ENCODE measurements at places on chromosomes 1 and 21. TPM values are rescaled to one million over a fixed set of nuclear protein-coding genes. Genes with fewer than 3 reads are reported as not detected.

- H3K36me3 ChIP-seq = no peaks in the 10 kb centered on the region
- H3K4me3 ChIP-seq = no peak overlapping the region
- H3K4me1 ChIP-seq = no peaks in the 10 kb centered on the region
- no peak overlapping the region for H3K27ac ChIP-seq
- no peaks in the 10 kb centered on the region for H3K27me3 ChIP-seq
Observed at GRCh38 chr1:50719126-50719525, 240.9 kb downstream of the FAF1 start.

DNA sequence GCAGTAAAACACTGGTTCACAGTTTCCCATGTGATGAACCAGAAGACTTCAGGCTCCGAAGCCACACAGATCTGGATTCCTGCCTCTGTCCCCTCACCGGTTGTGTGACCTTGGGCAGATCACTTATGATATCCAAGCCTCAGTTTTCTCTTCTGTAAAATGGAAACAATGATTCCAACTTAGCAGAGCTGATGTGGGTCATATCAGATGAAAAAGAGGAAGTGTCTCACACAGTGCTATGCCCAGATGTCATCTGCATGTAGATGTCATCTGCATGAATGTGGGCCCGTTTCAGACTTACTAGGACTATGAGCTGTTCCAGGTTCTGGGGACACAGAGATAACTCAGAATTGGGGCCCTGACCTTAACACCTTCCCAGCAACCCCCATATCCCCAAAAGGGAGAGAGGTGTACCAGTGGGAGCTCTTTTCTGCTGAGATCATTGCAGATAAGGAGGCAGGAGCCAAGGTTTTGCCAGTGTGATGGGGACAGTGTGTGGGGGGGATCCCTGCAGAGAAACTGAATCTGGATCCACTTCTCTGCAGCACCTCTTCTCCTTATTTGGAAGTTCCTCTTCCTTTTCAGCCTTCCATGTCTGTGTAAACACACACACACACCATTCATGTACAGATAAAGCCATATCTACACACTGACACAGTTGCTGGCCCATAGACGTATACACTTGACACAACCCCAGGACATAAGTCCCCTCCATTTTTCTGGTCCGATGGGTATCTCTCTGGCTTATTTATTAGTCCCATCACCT is 5.0 kb upstream of the ADGRB2 start:
- no peak for DNase-seq
- H3K27ac ChIP-seq = no peak overlapping the region
- peaks cover 2% of the 10 kb centered on the region for H3K27me3 ChIP-seq
- H3K36me3 ChIP-seq = no peaks in the 10 kb centered on the region
- no peak overlapping the region for H3K4me3 ChIP-seq

DNA sequence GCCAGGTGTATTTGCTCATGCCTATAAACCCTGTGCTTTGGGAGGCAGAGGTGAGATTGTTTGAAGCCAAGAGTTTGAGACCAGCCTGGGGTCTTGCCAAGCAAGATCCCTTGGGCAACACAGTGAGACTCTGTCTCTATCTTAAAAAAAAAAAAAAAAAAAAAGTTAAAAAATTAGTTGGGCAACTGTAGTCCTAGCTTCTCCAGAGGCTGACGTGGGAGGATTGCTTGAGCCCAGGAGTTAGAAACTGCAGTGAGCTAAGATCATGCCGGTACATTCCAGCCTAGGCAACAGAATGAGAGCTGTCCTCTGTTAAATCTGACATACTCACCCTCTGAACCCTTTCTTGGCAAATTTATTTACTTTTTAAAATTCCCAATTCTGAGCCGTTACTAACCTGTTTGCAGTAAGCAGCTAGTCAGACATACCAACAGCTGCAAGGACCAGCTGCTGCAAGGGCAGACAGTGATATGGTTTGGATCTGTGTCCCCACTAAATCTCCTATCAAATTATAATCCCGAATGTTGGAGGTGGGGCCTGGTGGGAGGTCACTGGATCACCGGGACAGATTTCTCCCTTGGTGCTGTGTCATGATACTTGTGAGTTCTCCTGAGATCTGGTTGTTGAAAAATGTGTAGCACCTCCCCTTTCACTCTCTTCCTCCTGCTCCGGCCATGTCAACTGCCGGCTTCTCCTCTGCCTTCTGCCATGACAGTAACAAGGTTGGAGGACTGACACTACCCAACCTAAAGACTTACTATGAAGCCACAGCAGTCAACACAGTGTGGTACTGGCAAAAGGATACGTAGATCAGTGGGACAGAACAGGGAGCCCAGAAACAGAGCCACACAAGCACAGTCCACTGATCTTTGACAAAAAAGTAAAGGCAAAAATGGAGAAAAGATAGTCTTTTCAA is 10.6 kb downstream of the PARP1 start:
- no peak overlapping the region for H3K4me3 ChIP-seq
- H3K27ac ChIP-seq = no peak overlapping the region
- H3K36me3 ChIP-seq = peaks cover 4% of the 10 kb centered on the region
- no peak for DNase-seq

- H3K36me3 ChIP-seq = no peaks in the 10 kb centered on the region
- DNase-seq = no peak
- H3K4me1 ChIP-seq = peaks cover 10% of the 10 kb centered on the region
- H3K27me3 ChIP-seq = no peaks in the 10 kb centered on the region
- H3K4me3 ChIP-seq = peak overlapping the region; percentile 69
Observed at GRCh38 chr1:24186031-24186710, 918 bp downstream of the IFNLR1 start.

DNA sequence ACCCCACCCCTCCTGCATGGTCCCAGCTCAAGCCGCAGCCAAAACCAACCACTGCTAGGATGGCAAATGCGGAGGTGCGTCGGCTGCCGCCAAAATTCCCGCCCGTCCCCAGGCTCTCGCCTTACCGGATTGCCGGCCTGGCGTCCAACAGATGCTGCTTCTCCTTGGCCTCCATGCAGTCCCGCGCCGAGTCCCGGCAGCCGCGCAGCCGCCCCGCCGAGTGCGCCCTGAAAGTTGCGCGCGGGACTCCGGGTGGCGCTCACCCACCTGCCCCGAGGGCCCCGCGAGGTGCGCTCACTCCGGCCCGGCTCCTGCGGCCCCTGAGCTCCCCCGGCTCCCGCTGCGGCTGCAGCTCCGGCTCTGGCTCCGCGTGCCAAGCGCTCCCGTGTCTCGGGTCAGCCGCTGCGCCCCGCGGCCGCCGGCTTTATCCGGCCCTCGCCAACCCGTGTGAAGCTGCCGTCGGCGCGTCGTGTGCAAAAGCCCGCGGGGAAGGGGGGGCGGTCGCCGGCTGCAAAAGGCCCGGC is at the start of gene SLC30A2:
Gene SLC30A2 (minus strand): TSS at position 397 of the 524 bp plus-strand sequence. CDS start 222 bp downstream, at position 175.
- H3K4me3 ChIP-seq = peak within 1 kb of the TSS; percentile 13
- H3K4me1 ChIP-seq = no peaks in the 10 kb centered on the region
- H3K36me3 ChIP-seq = no peaks in the 10 kb centered on the region
- H3K27me3 ChIP-seq = peaks cover 15% of the 10 kb centered on the region
- H3K27ac ChIP-seq = no peak within 1 kb of the TSS

GRCh38 chr21:45372732-45373355 is 32.1 kb upstream of the COL18A1 start:
- H3K27me3 ChIP-seq = no peaks in the 10 kb centered on the region
- no peak overlapping the region for H3K27ac ChIP-seq
- no peak overlapping the region for H3K4me3 ChIP-seq
- no peak for DNase-seq
- H3K36me3 ChIP-seq = no peaks in the 10 kb centered on the region
- peaks cover 6% of the 10 kb centered on the region for H3K4me1 ChIP-seq

- no peak overlapping the region for H3K4me3 ChIP-seq
- H3K4me1 ChIP-seq = no peaks in the 10 kb centered on the region
- DNase-seq = no peak
- H3K36me3 ChIP-seq = no peaks in the 10 kb centered on the region
- no peaks in the 10 kb centered on the region for H3K27me3 ChIP-seq
- H3K27ac ChIP-seq = no peak overlapping the region
Observed at GRCh38 chr1:68624233-68624632, 127.4 kb upstream of the DEPDC1 start.

DNA sequence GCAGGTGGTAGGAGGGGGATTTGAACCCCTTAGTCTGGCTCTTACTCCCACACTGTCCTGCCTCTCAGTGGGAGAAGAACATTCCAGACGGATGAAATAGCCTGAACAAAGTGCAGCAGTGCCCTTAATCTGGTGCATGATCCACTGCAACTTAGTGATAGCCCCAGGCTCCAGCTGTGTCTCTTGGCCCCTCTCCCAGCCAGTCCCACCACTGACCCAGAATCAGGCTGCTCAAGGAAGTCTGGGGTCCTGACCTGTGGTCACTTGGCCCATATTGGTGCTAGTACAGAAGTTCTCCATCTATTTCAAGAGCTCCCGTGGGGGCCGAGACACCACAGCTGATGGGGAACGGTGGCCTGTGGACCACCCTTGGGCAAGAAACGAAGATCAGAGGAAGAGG is 255.0 kb downstream of the KAZN start:
- no peak for DNase-seq
- H3K36me3 ChIP-seq = no peaks in the 10 kb centered on the region
- H3K27ac ChIP-seq = no peak overlapping the region
- H3K4me3 ChIP-seq = no peak overlapping the region
- no peaks in the 10 kb centered on the region for H3K4me1 ChIP-seq

FAM110D gene
- 0.05 TPM for total RNA-seq

PIGC gene
- total RNA-seq = 23.6 TPM

TNNI3K gene
- not detected for total RNA-seq

PROK1 gene
- not detected for total RNA-seq

HSPB7 gene
- total RNA-seq = 0.10 TPM

CAMK2N1 gene
- 4.4 TPM for total RNA-seq

CRYAA gene
- total RNA-seq = 2.1 TPM
